ENCODE measurements at places on chromosomes 11 and 22.

DNA sequence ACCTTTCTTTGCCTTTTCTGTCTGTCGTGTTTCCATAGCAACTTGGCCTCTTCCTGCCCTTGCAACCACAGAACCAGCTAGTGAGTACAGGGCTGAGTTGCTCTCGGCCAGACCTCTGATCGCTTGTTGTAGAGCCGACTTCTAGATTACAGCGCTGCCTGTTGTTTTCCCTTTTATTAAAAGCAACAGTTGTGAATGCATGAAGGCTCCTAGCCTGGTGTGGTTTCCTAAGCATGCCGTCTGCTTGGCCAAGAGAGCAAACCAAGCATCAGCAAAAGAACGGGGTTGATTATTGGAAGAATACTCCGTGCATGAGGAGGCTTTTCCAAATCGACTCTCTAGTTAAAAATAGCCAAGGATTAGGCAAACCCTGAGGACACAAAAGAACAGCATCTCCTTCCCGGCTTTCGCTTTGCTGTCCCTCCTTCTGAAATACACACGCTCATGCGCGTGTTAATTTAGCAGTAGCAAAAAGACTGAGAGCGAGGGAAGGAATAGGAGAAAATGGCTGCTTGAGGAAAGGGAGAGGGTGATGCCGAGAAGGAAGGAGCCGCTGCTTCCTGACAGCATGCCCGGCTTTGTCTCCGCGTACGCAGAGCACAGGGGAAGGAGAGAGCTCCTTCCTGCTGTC lies 71.5 kb upstream of the TTC12 start:
- no peak for DNase-seq

DNA sequence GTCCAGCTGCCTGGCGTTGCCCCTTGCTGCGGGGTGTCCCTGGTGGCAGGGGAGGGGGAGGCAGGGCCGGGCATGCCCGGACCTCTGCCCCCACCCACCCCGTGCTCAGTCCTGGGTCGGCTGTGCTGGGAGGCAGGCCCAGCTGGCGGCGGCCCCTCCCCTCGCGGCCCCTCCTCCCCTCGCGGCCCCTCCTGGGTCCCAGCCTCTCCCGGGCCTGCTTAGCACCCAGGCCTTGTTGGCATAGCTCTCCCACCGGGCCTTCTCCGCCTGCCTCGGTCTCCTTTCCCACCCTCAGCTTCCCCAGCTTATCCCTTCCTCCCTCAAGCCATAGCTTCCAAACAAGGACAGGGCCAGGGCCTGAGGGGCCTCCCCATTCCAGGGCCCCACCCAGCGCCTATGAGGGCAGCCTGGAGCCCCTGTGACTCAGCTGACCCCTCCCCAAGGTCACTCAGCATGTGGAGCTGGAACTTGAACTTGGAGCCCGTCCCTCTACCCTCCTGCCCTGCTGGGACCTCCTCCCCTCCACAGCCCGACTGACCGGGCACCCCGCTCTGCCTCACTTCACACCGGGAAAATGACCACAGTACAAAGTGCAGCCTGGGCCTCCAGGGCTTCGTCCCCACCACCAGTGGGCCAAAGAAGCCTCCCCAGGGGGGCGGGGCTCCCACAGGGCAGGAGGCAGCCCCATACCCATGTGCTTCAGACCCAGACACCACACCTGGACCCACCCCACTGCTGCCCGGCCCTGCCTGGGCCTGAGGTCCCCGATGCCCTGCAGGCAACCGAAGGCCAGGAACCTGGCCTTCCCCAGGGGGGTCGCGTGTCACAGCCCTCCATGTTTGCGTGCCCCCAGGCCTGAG lies 1.2 kb downstream of the EPS8L2 start:
- DNase-seq, result no peak

DNA sequence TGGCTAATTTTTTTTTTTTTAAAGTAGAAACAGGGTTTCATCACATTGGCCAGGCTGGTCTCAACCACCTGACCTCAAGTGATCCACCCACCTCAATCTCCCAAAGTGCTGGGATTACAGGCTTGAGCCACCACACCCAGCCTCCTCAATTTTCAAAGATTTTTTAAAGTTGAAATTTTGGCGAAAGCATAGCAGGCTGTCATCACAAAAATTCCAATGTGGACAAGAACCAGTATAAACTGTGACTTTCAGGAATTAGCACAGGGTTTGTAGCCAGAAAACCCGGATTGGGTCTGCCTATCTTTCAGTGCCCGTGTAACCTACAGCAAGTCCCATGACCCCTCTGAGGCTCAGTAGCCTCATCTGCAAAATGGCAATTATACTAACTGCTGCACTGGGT lies 80.2 kb downstream of the SGSM3 start:
- no peak for DNase-seq

DNA sequence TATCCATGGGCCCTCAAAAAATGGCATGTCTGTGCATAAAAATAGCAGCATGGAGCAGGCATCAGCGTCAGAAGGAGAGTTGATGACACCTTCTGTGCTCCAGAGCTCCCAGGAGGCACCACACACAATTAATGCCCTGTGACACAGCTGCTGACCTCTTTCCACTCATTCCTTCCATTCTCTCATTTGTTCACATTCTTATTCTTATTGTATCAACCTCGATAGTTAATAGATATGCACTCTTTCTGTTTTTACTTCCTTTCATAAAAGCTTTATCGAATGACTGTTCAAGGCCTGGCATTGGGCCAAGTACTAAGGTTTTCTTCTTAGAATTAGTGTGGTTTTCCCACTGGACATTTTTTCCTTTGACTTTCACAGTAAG lies 266.0 kb upstream of the MTNR1B start:
- DNase-seq, result no peak

- DNase-seq, result no peak
These were observed 29.9 kb upstream of the JAM3 start for GRCh38 chr11:134038897-134039470.

- no peak for DNase-seq
These were observed 25.0 kb downstream of the P2RY2 start for GRCh38 chr11:73243093-73243485.

DNA sequence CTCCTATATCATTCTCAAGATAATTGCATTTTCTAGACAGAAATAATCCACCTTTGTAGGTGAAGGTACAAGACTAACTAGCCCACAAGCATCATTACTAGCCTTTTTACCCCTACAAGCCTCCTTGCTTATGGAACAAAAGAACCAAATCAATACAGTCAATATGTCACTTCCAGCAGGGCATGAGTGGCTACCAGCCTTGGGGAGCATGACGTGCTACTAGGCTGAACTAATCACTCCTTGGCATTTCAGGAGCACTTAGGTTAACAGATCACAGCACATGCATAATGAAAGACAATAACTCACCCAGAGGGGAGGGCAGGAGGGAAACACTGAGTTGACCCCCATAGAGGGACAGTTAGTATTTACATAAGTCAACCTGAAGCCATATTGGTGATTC lies 2.7 kb downstream of the DRD2 start:
- DNase-seq, result no peak

Measured in NCI-H1092 treated with DMSO at 0.1 percent for 48 hours (cell line).